ENCODE measurements at places on chromosomes 1 and 21.

GRCh38 chr1:41537788-41538351 lies 53.4 kb upstream of the EDN2 start:
- peak; percentile 28 for DNase-seq

- DNase-seq, result no peak
Observed at GRCh38 chr1:220652995-220653394, 37.2 kb upstream of the C1orf115 start.

DNA sequence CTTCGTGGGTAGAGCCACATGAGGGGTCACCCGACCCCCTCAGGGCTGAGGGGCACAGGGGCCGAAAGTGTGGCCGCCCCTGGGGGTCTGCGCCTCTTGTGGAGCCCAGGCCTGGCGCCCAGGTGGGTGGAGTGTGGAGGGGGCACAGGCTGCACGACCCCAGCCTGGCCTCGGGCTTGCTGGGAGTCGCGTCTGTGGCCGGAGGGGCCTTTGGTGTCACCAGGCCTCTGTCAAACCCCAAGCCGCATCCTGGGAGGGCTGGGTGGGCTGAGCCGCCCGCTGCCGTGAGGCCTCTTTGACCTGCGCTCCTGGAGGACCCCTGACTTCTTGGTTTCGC lies 60.7 kb downstream of the FAAP20 start:
- no peak for DNase-seq

- no peak for DNase-seq
Observed at GRCh38 chr21:45146306-45146705, 71.9 kb downstream of the ADARB1 start.

DNA sequence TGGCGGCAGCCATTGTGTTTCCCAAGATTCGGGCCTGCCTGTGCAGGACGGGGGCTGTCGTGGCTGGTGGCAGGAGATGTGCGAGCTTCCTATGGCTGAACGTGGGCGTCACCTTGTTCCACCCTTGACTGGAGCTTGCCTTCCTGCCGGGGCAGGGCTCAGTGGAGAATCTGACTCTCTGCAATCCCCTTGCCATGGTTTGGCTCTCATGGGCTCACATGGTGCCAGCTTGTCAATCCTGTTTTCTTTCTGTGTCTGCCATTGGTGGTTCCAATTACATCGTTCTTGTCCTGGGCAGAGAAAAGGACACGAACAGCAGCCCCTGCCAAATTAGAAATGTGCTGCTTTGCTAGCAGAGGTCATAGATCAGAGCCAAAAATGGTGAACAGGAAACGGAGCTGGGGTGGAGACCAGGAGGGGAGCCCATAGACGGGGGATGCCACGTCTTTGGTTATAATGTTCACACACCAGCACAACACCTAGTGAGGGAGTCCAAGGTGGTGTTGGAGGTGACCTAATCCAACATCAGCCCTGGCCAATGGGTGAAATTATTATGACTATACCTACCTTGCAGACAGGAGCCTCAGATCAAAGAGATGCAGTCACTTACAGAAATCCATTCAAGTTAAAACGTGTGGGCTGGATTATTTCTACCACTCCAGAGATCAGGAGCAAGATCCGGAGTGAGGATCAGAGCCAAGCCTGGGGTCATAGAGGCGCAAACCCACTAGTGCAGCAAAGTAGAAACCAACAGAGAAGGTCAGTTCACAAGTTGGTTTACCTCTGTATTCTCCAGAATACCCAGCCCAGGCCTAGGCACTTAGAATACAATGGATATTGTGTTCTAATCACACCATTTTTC lies 253.1 kb downstream of the SIPA1L2 start:
- DNase-seq, result no peak

DNA sequence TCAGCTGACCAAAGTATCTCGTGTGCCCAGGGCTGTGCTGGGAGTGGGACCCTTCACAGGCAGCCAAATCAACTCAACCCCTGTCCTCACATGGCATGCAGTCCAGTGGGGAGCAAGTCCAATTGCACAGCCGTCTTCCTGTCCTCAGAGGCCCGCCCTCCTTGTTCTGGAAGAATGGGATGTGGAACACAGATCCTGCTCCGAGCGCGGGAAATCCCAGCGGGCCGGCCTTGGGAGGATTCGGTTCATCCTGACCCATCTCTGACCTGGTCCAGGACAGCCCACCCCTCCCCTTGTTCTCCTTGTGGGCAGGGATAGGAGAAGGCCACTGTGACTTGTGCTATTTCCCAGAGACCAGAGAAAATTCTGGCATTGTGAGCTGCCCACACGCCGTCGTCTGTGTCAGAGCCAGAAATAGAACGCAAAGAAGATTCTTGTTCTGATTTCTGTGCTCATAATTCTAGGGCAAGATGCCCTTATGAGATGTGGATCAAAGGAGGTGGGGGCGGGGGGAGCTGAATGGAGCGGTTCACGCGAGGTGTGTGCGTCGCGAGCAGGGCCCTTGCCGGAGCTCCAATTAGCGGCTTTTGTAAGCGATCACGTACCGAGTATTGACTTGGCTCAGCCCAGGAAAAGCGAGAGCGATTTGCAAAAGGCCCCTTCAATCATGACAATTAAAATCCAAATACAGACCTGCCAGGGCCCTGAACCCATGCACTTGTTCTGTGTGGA lies 79.2 kb downstream of the AJAP1 start:
- peak; percentile 57 for DNase-seq

- no peak for DNase-seq
Observed at GRCh38 chr21:38323721-38324531, 67.1 kb downstream of the KCNJ15 start.
